ENCODE measurements at places on chromosomes 6 and 20.

DNA sequence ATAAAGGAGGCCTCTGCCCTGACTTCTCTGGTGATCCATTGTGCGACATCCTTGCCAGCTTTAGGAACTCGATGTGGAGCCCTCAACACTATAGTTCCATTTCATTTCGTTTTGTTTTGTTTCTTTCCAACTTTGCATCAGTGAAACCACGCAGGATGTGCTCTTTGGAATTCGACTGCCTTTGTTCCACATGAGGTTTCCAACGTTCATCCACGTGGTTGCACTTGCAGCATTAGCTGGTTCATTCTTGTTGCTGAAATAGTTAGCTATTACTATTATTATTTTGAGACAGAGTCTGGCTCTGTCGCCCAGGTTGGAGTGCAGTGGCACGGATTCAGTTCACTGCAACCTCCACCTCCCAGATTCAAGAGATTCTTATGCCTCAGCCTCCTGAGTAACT, 61.3 kb upstream of the ZNFX1 start:
- no peak for DNase-seq

DNA sequence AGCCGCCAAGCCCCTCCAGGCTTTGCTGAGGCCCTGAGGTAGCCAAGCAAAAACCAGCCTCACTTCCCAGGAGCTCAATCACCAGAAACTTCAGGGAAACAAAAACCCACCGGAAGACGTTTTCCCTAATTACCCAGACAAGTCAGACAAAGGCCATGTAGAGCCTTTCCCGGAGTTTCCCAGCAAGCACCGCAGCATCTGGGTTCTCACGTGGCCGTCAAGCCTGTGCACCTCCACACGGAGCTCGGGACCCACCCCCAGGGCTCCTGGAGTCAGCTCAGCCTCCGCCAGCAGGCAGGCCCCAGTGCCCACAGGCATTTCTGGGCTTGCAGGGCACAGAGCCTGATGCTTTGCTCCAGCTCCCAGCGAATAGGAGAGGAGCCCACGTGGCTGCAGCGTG, 10.1 kb upstream of the MRGBP start:
- no peak for DNase-seq

GRCh38 chr20:25009218-25010145, 16.9 kb upstream of the APMAP start:
- DNase-seq = no peak

DNA sequence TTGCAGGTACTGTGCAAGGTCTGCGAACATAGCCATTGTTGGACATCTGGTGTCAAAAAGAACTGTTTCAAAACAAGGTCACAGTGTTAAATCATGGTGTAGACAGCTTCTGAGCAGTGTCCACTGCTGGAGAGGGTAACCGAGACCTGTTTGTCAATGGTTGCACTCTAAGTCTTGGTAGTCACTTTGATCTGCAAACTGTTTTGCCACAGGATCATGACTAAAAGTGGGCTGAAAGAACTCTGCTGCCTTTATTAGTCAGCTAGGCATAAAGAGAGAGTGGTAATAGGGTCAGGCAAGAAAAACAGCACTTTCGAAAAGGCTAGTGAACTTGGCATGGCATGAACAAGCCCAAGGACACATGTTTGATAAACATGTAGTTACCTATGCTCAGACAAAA, 552.3 kb upstream of the CITED2 start:
- no peak for DNase-seq

- DNase-seq = no peak
These were observed 205.2 kb upstream of the CEP162 start for GRCh38 chr6:84432619-84433018.

DNA sequence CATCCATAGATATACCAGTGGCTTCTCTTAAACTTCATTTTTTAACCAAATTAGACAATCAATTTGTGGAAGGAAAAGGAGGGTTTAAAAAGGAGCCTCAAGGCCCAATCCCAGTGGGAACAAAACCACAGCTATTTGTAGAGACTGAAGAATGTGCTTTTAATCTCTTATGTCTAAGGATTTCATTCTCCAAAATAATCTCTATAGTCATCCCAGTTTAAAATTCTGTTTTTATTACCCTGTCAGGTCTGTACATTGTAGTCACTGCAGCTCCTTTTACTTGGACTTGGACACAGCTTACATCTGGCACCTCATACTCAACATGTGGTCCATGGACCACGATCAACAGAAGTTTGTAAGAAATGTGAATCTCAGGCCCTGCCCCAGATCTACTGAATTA, 152.1 kb upstream of the STMND1 start:
- DNase-seq = no peak

DNA sequence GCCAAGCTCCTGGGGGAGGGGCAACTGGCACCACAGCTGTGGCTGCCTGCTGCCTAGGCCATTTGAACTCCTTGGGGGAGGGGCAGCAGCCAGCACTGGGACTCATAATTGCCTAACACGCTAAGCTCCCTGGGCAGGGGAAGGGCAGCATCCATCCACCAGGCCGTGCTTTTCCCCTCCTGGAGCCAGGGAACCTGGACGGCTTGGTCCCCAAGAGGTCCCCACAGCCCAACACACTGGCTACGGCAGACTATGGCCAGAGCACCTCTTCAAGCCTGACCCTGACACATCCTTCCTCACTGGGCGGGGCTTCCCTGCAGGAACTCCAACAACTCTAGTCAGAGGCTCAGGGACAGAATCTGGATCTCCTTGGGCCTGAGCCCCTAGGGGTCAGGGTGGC, 269.4 kb downstream of the RNF144B start:
- DNase-seq = no peak

DNA sequence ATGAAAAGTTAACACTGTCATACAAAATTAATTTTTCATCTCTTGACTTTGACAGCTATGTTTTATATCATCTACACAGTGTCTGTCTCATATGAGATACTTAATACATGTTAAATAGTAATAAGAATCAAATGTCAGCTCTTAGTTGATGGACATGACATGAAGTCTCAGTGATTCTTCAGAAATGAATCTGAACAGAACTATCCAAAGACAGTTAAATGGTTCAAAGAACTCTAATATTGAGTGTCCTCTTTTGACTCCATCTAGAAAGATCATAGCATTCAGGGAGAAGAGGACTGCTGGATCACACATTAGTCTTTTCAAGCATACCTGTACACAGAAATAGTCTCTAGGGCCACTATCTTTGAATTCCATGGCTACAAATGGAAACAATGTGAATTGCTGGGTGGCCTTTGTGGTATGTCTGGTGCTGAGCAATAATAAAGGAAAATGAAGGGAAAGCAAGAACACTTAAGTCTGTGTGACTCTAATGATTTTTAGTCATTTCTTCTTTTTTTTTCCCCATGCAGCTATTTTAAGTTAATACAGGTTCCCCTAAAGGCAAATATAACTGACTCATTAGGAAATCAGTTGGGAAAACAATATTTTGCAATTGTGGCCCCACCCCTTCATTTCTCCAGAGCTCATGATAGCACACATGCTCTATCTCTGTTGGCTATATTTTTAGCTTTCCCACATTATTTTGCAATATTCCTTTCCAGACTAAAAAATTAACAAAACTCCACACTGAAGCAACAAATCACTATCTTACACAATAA, 367.5 kb downstream of the GRIK2 start:
- DNase-seq = no peak

DNA sequence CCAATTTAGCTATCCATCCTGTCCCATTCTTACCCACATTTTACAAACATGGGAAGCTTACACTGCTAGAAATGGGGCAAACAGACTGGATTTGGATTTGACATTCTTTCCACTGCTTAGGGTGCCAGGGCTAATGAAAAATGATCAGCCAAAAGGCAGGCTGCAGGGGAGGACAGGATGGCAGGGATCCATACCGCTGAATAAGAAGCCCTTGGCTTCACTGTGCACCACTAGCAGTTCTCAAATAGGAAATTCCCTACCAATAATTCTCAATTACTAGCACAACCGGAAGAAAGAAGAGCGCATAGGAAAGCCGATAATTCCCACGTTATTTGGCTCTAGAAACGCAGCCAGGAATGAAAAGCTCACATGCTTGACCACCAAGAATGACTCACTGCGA, 73.1 kb downstream of the NDUFAF5 start:
- no peak for DNase-seq

DNA sequence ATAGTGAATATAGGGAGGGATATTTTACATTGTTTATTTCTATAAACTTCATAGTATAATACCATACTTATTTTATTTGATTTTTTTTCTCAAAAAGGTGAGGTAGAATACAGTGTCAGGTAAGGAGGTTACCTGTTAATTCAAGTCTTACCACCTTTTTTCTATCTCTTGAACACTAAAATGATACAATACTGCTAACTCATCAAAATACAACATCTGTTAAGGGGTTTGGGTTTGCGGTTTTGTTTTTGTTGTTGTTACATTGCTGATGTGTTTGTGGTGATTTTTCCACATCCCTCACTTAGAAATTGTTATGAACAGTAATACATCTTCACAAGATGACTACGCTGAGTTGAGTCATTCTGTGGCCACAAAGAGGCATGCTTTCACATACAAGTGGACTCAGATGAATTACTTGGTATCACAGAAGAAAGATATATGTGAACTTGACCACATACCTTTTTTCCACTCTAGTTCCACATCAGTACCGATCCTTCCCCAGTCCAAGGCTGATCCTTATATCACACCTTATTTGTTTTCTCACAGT, 139.4 kb upstream of the ID4 start:
- DNase-seq = no peak

DNA sequence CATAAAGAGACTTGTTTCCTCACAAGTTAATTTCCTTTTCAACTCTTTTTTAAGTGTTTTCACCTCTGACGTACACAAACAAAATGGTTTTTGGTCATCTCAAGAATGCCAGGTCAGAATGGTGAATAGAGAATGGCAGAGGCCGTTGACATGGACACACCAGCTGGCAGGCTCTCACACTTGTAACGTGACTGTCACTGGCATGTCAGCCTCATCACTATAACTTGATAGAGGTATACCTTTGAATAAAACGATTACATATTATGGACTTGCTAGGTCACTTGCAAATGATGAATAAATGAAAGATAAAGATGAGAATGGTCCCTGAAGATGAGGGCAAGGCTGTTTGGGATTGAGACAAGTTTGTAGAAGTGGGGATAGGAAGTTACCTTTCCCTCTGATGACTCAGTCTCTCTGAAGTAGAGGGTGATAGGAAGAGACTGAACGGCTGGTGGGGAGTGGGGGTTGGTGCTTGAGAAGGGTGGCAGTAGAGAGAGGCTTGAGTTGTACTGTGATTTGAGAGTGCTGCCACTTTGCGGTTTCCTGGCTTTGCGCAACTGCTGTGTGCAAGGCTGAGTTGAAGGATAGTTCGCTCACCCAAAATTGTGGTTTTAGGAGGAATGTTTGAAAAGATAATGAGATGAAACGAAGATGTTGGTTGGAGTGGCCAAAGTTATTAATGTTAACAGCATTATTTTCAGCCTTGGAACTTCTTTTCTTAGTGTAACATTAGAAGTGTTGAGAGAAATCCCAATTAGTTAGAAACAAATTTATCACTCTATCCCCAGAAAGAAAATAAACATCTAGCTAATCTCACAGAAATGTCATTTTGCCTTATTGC, 30.3 kb downstream of the TBPL1 start:
- DNase-seq = no peak

- DNase-seq = no peak
These were observed 904.5 kb upstream of the EPHA7 start for GRCh38 chr6:94323853-94324252.

- no peak for DNase-seq
These were observed 405.7 kb upstream of the CITED2 start for GRCh38 chr6:139779988-139780774.

GRCh38 chr20:43744151-43744611, 17.4 kb upstream of the GTSF1L start:
- no peak for DNase-seq

DNA sequence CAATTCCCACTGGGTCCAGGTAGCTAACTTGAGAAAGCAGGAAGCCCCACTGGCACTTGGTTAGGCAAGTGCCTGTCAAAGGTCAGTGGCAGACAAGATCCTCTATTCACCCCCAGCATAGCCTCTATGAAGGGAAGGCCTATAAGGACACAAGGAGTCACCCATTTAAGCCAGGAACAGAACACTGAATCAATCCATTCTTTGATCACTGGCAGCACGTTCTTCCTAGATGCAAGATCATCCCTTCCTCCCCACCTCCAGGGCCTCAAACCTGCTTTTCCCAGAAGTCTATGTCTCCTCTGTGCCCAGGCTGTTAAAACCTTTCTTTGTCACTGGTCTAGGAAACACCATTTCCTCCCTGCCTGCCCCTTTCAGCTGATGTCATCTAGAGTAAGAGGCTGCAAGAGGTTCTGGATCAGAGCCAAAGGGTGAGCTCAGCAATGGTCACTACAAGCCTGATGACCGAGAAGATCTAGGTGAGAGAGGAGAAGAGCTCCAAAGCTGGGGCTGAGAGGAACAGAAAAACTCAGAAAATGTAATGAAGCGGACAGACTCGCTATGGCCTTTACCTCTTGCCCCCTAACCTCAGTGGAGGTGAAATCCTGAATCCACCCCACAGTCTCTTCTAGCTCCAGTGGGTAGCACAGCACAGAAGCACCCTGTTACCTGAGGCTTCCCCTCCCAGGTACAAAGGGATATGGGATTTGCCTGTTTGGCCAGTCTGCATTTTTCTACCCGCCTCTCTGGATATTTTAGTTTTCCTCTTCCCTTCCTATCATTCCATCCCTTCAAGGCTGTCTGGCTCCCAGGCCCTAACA, 1.8 kb downstream of the GTPBP2 start:
- DNase-seq = no peak

DNA sequence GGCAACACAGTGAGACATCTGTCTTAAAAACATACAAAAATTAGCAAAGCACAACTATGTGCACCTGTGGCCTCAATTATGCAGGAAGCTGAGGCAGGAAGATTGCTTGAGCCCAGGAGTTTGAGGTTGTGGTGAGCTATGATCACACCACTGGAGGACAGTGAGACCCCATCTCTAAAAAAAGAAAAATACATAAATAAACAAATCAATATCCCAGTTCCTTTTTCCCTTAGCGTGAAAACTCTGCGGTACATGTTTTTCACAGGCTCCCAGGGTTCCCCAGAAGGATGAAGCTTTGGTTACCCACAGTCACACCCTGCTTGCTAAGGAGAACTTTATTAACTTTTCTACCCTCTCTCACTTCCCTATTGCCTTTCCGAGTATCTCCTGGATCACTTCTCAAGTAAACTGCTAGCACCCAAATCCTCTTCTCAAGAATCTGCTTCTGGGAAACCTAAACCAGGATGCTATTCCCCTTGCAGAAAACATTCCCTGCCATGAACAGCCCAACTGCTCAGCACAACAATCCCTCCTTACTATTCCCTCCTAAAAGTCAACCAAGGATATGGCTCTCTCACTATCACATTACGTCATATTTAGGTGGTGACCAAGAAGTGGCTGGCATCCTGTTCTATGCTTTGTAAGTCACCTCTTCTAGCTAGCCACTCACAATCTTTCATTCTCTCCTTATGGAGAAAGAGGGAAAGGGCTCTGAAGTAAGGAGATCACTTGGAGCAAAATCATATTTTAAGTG, 122.4 kb downstream of the IPCEF1 start:
- DNase-seq = no peak

Measured in GM12891 (cell line).